ENCODE measurements at places on chromosomes 16 and 17.
A peak's percentile ranks its signal among the peaks of the same experiment; 100 is the strongest.

DNA sequence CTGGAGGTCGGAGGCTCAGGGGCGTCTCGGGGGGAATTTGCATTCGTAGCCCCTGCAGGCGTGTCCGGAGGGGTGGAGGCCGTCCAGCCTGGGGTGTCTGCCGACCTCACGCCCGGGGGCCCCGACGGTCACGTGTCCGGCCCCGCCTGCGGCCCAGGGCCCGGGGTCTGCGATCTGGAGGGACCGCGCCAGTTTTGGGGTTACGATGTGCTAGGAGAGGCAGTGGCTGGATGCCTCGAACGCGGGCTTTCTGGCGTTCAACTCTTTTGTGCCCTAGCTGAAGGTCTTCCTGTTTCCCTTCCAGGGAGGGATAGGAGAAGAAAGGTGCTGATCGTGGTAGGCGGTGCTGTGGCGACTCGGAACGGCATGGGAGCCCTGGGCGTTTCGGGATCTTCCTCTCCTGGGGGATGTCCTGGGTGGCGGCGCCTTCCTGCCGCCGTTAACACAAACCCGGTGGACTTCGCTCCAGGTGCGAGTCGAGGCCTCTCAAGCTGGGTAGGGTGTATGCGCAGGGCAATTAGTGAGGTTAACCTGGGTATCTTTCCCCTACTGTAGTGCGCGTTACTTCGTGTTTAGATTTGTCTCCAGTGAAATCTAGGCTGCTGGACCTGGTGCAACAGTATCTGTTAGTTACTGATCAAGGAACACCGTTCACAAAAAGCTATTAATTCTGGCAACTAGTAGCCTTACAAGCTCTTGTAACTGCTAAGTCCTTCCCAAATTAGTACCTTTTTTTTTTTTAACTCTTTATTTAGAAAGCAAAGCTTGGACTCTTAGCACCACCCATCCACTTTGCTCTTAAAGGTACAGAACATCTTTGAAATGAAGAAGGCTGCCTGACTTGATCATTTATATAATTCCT is 1.3 kb downstream of the AKAP1 start:
- peak; percentile 36 for DNase-seq

DNA sequence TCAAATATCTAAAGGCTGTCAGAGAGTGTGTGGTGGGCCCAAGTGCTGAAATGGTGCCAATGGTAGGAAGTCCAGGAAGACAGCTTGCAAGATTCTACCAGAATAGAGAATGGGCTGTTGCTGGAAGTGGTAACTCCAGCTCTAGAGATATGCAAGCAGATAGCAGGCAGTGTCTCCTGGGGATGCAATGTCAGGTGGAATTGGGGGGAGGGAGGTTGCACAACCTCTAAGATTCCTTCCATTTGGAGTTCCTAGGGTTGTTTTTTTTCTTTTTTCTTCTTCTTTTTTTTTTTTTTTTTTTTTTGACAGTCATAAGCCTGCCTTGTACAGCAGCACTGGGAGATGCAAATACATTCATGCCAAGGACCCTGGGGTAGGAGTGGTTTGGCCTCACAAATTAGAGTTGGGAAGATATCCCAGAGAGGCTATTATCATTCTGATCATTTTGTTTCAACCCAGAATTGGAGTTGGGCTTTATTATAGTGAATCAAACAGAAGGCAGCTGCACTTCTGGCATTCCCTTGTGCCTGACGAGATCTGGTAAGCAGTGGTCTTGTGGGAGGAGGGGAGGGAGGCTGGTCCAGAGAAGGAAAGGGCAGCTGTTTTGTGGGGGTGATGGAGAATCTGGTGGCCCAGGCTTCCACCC is 51.1 kb downstream of the SLC6A2 start:
- DNase-seq: no peak

- DNase-seq: no peak
Observed at GRCh38 chr16:80231121-80231520, 309.7 kb upstream of the DYNLRB2 start.

DNA sequence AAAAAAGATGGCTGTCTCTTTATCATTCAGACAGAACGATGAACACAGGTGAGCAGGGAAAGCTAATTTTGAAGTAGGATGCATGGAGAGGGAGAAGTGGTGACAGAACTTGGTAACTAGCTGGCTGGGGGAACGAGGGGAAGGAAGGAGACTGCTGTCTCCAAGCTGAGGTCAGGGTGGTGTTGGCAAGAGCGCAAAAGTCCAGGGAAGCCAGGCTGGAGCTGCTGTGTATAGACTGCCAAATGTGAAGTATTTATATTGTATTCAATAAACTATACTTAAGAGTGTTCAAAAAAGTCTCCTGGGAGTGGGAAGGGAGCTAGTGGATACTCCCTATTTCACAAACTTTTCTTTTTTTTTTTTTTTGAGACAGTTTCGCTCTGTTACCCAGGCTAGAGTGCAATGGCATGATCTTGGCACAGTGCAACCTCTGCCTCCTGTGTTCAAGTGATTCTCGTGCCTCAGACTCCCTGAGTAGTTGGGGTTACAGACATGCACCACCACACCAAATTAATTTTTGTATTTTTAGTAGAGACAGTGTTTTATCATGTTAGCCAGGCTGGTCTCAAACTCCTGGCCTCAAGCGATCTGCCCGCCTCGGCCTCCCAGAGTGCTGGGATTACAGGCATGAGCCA is 8.2 kb downstream of the TMEM106A start:
- no peak for DNase-seq

DNA sequence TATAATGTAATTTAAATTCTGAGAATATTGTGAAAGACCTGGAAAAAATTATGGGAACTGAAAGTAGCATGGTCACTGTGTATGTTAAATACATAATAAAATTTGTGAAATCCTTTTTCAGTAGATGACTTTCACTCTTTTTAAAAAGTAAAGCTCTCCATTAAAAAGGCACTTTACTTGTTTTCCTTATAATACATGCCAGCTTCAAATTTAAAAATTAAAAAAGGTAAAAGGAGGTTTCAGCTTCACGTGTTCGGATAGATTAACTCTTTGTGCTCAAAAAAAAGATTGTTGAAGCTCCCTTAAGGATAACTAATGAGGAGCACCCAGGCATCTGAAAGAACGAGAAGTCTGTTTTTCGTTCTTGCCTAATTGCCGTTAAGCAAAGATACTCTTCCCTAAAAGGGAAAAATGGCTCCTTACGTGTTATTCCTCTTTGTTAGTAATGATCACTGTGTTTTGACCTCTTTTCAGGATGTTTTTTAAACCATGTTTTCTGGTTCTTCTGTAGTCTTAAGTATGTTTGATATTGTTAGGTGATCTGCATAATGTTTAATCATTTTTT is 87.8 kb downstream of the TUBD1 start:
- DNase-seq: no peak

DNA sequence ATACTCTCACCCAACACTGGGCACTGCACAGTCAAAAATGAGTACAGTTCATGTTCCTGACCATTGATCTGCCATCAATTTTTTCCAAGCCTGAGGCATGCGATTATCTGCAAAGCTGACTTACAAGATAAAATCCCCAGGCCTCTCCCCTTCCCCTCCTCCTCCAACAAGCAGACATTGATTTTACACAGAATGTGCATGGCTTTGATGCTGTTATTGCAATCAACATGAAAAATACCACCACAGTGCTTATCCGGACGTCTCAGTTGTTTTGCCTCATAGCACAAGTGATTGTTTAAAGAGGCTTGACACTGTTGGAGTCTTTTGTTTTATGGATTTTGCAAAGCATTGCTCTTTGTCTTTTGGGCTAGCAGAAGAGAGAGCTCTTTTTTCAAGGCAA is 163.8 kb downstream of the TOX3 start:
- no peak for DNase-seq

DNA sequence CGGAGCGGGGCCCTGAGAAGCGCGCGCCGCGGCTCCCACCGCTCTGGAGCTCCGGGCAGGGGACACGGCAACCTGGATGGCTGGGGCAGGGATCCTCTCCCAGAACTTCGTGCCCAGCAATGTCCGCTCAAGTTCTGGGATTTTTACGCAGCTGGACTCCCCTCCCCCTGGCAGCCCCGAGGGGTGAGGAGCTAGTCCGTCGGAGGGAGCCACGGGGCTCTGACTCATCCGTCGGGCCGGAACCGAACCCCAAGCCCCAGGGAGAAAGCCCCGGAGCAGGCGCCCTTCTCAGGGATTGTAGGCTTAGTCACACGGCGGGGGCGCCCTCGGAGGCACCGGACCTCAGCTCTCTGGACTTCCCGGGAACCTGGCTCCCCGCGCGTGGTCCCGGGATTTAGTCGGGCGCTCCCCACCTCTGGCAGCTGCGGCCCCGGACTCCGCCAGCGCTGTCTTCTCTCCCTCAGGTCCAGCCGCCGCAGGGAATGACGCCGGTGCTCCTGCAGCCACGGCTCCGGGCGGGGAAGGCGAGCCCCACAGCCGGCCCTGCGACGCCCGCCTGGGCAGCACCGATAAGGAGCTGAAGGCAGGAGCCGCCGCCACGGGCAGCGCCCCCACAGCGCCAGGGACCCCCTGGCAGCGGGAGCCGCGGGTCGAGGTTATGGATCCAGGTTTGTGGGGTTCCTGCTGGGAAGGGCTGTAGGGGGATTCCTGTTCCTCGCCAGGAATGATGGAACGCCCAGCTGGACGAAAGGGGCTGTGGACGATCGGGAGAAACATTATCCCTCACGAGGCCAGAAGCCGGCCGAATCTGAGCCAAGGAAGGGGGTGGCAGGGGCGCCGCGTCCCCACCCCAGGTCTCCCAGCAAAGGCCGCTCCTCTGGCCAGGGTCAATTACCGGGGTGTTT is 830 bp downstream of the SPHK1 start:
- peak; percentile 65 for DNase-seq

GRCh38 chr17:82440991-82441627 is 9.4 kb downstream of the CYBC1 start:
- no peak for DNase-seq

DNA sequence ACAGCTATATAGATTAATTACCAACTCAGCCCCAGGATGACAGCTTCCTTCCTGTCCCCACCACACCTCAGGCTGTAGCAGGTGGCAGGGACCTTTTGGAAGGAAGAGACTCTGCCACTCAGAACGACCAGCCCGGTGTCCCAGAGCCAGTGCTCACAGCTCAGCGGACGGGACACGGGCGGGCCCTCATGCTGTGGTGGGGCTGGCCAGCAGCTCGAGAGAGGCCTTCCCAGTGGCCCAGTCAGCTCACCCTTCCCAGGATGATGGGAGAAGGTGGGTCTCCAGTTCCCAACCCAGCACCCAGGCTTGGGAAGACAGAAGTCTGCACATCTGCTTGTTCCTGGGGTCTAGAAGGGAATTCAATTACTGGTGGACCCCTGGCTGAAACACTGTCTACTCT is 10.5 kb downstream of the NUDT16L1 start:
- DNase-seq: no peak

DNA sequence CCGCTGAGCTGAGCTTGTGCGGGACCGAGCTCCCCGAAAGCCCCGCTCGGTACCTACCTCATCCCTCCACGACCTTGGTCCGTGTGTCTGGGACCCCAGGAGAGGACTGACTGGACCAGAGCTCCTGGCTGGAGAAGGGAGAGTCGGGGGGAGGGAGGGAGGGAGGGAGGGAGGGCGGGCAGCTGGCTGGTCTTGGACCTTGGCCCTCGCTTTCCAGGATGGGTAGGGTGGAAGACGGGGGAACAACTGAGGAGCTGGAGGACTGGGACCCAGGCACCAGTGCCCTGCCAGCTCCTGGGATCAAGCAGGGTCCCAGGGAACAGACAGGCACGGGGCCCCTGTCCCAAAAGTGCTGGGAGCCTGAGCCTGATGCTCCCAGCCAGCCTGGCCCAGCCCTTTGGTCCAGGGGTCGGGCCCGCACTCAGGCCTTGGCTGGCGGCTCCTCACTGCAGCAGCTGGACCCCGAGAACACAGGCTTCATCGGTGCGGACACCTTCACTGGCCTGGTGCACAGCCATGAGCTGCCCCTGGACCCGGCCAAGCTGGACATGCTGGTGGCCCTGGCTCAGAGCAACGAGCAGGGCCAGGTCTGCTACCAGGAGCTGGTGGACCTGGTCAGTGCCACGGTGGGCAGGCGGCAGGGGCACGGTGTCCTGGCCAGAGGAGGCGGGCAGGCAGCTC is 553 bp downstream of the RHBDL1 start:
- DNase-seq: no peak

- no peak for DNase-seq
Observed at GRCh38 chr16:84368308-84368996, at the start of gene ATP2C2. Gene ATP2C2, plus strand, starts transcription at chr16:84368538. Its CDS starts 78 bp downstream, at chr16:84368616.

DNA sequence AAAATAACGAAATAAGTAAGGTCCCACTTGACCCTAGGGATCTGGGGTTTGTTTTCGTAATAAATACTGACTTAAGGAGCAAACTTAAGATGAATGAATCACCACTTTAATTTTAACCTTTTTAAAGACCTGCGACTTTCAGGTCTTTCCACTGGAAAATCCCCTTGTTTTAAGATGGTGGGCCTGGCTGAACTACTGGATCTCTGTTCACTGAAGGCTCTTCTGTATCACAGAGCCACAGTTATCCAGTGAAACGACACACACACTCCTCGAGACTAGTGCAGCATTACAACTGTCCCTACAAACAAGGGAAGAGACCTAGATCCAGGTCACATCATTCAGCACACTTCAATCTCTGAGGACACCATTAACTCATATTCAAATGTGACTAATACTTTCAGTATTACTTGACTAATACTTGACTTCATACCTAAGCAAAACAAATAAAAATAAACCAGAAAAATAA is 299.0 kb downstream of the CEP112 start:
- no peak for DNase-seq

All from NCI-H226 (cell line).